ENCODE measurements at places on chromosomes 2 and 18.

DNA sequence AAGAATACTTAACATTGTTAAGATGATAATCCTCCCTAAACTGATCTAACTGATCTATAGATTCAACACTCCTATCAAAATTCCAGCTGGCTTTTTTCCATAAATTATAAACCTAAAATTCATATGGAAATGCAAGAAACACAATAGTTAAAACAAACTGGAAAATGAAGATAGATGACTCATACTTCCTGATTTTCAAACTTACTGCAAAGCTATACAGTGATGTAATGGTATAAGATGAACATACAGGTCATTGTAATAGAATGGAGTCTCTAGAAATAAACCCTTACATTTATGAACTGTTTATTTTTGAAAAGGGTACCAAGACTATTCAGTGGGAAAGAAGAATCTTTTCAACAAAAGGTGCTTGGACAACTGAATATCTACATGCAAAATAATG, 32.3 kb downstream of the UBXN4 start:
- DNase-seq, result no peak

GRCh38 chr18:47929681-47930198, 719 bp downstream of the SMAD2 start:
- peak; percentile 33 for DNase-seq

GRCh38 chr2:196592911-196593881, 46.3 kb upstream of the CCDC150 start:
- DNase-seq, result peak; percentile 54

- no peak for DNase-seq
These were observed 201.2 kb downstream of the PIK3C3 start for GRCh38 chr18:42156281-42156680.

- no peak for DNase-seq
These were observed 740.1 kb upstream of the FANCL start for GRCh38 chr2:58981237-58981636.

DNA sequence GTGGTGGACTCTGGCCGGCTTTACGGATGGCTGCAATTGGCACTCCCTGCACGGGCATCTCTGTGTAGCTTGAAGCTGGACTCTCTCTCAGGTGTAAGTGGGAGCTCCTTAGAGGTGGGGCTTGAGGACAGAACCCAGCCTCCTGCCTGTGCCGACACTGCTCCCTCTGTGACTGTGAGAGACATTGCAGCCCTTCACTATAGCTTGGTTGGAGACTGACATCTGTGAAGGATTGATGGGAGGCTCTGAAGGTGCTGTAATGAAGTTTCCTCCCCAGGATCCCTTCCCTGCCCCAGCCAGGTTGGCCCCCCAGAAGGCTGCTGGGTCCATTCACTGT, 166.7 kb downstream of the SH3RF3 start:
- no peak for DNase-seq

DNA sequence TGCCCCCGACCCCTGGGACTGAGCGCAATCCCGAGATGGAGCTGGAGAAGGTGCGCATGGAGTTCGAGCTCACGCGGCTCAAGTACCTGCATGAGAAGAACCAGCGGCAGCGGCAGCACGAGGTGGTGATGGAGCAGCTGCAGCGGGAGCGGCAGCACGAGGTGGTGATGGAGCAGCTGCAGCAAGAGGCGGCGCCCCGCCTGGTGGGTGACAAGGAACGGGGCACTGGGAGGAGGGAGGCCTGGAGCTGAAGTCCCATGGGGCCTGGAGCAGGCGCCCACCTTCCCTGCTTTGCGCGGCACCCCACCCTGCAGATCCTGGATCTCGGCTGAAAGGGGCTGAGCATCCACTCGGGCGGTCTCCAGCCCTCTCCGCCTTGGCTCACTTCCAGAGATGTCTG, 1.2 kb downstream of the TMEM247 start:
- no peak for DNase-seq

- no peak for DNase-seq
These were observed 83.1 kb downstream of the TMEM247 start for GRCh38 chr2:46562451-46562840.
